ENCODE measurements at places on chromosomes 12 and 14. TPM values are rescaled to one million over a fixed set of nuclear protein-coding genes. Genes with fewer than 3 reads are reported as not detected.

DCN gene
- total RNA-seq = not detected

ESR2 gene
- total RNA-seq = not detected

KIF21A gene
- 19.5 TPM for total RNA-seq

RHOJ gene
- not detected for total RNA-seq

SLC5A8 gene
- not detected for total RNA-seq

DNA sequence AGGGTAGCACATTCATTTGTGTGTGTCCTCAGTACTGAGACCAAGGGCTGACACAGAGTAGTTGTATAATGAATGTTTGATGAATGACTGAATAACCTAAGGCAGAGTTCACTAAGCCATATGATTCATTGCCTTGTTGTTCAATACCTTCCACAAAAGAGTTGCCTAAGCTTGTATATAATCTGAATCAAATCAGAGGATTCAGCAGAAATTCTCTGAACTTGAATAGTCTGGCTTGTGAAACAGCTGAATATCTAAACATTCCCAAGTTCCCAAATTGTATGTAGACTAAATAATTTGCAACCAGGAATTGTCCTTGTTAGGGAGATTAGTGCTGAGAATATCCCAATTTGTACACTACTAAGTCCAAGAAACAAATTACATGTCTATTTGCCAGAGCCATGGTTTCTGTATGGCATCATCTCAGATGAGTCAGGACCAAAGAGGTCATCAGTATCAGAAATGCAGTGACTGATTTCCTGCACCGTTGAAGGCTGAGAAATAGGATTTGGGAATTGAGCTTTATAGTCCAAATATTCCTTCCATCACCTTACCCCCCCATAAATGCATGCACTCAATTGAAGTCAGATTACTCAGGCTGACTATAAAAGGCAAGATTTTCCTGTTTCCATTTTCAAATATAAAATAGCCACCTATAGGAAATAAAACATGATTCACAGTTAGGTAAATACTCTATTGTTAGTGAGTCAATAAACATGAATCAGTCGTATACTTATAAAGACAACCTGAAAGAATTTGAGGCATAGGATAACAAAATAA, 168.7 kb downstream of the PHLDA1 start:
- peaks cover 6% of the 10 kb centered on the region for H3K4me1 ChIP-seq
- H3K27ac ChIP-seq = no peak overlapping the region
- H3K4me3 ChIP-seq = no peak overlapping the region
- no peaks in the 10 kb centered on the region for H3K36me3 ChIP-seq
- no peak for DNase-seq
- H3K27me3 ChIP-seq = no peaks in the 10 kb centered on the region

- peak overlapping the region; percentile 71 for H3K4me3 ChIP-seq
- no peak for DNase-seq
- H3K36me3 ChIP-seq = peaks cover 73% of the 10 kb centered on the region
- H3K27ac ChIP-seq = peak overlapping the region; percentile 80
- H3K4me1 ChIP-seq = peaks cover 66% of the 10 kb centered on the region
Observed at GRCh38 chr12:47223031-47223847, 143.5 kb upstream of the AMIGO2 start.

DNA sequence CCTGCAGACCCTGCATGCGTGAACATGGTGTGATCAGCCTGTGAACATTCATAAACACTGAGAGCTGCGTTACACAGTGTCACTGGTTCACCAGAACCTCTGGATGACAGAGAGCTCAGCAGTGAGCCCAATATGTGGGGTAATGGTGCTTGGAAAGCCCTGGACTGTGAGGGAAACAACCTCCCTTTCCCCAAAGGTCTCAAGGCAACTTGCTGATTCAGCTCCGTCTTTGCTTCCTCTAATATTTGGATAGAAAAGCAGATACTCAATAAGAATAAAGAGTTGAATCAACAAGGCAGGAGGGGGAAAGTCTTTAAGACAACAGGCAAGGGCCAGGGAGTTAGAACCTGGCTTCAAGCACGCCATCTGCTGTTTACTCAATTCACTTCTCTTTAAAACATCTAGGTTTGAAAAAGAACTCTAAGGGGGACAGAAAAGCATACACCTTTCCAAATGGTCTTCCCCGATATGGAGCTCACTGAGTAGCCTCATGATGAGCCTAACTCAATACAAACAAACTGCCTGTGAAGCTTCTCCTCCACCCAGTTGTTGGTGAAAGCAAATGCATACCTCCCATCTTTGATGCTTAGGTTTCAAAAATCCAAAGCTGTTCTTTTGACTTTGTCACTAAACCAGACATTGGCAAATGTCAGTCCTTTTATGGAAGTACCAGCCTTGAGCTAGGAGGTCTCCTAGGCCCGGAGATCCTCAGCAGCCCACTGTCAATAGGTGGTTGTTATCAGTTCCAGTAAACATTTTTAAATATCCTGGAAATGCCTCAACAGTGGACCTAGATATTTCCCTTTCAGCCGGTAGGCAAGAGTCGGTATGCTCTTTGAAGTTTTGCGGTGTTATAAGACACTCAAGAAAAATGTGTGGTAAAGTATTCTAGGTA, 76.1 kb downstream of the SAMD4A start:
- H3K27me3 ChIP-seq = no peaks in the 10 kb centered on the region
- DNase-seq = no peak
- no peak overlapping the region for H3K27ac ChIP-seq

- H3K4me1 ChIP-seq = no peaks in the 10 kb centered on the region
- no peak for DNase-seq
Observed at GRCh38 chr12:43349863-43350262, 202.1 kb downstream of the ADAMTS20 start.

DNA sequence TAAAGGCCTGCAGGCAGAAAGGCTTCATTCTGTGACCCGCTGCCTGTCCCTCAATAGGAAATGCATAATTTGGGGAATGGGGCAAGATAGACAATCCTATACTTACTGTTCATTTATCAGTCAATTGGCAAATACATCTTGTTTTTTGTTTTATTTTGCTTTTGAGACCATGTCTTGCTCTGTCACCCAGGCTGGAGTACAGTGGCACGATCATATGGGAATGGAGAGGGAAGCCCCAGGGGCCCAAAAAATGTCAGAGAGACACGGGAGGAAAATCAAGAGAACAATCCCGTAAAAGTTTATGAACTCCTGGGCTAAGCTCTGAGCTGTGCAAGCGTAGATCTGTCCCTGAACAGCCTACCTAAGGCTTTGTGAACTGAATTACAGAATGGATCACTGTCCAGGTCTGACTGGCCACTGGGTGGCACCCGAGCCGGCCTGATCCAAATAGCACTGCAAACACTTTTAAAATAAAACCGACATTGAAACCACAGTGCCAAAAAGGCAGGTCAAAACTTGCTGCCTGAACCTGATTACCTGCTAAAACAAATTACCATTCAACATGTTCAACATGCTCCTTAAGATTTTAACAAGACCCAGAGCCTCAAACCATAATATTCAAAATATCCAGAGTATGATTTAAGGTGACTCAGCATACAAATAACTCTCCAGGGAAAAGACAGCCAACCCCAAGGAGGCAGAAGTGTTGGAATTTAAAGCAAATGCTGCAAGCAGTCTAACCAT, 11.8 kb downstream of the COPS7A start:
- DNase-seq = peak; percentile 68
- H3K27me3 ChIP-seq = no peaks in the 10 kb centered on the region
- no peak overlapping the region for H3K4me3 ChIP-seq
- H3K27ac ChIP-seq = peak overlapping the region; percentile 44

Data from activated CD8-positive, alpha-beta T cell treated with anti-CD3 and anti-CD28 coated beads, Interleukin-2, amount 10 ng/mL, durations not matched to agents 7 days and 5 days (primary cell).